ENCODE measurements at places on chromosomes 3 and 15.

- no peak for DNase-seq
Observed at GRCh38 chr3:22542311-22542710, 660.8 kb upstream of the UBE2E2 start.

DNA sequence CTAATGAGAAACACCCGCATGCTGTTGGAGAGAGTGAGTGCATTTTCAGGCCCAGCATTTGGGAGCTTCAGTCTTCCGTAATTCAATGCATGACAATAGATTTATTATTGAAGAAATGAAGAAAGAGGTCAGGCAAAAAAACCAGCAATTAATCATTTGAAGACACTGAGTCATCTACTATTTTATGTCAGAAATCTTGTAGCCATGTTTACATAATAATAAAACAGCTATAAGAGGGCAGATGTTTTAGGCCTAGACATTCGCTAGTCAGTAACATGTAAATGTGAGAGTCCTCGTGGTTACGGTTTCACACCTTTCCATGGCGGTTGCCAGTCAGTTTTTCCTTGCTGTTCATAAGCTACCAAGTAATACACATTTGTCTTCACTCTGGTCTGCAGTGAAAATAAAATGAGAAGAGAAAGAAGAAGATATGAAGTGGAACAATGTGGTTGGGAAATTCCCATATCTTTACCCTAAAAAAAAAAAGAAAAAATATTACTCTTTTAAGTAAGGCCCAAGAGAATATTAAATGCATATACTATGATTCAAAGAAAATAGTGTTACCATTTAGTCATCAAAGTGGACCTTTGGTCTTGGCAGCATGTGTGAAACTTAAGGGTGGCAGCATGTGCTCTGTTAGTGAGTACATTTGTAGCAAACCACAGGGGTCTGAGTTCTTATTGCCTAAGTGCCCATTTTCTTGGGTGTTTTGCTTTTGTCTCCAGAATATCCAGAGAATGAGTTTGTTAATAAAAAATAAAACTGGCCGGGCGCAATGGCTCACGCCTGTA, 140.5 kb upstream of the TBL1XR1 start:
- DNase-seq, result no peak

- no peak for DNase-seq
Observed at GRCh38 chr3:57066471-57066870, 6.0 kb downstream of the SPATA12 start.

DNA sequence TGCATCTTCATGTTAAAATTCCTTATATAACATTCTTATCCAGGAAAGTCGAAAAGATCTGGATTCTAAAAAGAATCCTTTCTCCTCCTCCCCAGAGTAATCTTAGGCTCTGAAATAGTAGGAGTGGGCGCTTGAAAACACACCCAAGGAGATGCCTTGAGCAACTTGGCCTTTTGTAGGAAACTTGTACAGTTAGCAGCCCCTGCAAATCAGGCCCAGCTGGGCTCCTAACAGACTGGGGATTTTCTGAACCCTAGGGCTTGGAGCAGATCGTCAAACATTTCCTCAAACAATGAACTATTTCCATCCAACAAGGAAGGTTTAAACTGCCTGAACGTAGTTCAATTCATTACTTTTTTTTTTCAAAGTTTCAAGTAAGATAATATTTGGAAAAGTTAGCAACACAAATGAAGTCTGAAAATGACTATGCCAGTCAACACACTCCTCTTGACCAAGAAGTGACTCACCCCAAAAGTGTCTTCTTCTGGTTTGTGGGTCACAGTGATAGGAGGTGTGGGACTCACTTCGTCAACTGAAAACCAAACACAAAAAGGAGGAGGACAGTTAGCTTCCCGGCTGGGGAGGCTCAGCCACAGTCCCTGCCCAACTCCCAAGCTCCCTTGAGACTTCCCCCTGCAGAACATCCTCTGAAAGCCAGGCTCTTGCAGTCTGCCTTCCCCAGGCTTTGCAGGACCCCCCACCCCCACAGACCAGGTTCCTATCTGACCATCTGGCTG, 129.7 kb downstream of the NTRK3 start:
- DNase-seq, result no peak

- DNase-seq, result no peak
Observed at GRCh38 chr15:100394736-100395440, 53.1 kb upstream of the ADAMTS17 start.

DNA sequence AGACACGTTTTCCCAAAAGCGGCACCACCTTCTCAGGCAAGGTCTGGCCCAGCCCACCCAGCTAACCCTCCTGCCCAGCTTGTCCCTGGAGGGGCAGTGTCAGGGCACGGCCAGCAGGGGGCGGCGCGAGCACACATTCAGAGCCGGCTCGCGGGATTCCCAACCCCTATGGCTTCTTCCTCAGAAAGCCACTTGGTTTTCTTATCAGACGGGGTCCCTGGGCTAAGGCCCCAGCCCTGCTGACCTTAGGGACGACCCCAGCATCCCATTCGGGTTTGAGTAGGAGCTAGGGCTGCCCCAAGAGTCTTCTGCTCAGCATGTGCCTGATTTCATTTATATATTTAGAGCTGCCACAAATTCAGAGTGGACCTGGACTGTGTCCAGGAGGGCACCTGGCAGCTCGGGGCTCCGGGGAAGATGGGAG, 14.5 kb downstream of the RLBP1 start:
- DNase-seq, result peak; percentile 52

DNA sequence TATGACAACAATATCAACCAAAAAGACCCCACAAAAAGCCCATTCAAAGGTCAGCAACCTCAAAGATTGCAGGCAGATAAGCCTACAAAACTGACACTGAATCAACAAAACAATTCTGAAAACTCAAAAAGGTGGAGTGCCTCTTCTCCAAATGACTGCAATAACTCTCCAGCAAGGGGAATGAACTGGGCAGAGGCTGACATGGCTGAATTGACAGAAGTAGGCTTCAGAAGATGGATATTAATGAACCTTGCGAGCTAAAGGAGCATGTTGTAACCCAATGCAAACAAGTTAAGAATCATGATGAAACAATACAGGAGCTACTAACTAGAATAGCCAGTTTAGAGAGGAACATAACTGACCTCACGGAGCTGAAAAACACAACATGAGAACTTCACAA, 20.4 kb upstream of the SLC25A38 start:
- no peak for DNase-seq

GRCh38 chr3:98980915-98981596, 79.6 kb upstream of the DCBLD2 start:
- DNase-seq, result no peak

- no peak for DNase-seq
Observed at GRCh38 chr3:175274056-175274455, 414.9 kb downstream of the NAALADL2 start.

DNA sequence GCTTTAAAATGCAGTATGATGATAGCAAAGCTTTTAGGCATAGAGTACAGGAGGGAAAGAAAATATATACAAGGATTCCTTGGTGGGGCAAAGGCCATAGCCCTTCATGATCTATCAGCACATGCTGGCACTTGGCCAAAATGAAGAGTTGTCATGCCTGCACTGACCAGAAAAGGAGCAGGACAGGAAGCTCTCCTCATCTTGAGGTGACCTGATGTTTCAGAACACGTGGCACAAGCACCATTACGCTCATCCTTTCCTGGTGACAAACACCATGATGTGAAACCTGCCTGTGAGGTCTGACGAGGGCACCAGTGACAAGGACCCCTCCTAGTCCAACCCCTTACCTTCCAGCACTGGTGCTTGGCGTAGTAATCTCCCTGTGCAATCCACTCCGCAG, 77.9 kb upstream of the DCLK3 start:
- no peak for DNase-seq

- DNase-seq, result no peak
Observed at GRCh38 chr3:33858131-33858530, 59.7 kb downstream of the PDCD6IP start.

DNA sequence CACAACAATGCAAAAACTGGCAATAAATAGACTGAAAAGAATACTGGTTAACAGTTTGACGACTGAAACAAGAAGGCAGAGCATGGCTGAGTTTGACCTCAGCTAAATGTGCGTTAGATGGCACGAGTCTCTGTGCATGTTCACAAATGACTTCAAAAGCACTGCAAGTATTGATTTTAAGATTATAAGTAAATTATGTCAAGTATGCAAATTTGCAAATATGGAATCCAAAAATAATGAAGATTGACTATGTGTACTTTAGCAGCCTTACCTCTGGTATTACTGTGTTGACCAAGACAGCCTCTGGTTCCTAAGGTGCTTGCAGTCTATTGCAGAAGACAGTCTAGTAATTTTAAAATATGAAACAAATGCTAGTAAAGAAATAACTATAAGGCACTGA, 2.6 kb upstream of the EIF5A2 start:
- no peak for DNase-seq

DNA sequence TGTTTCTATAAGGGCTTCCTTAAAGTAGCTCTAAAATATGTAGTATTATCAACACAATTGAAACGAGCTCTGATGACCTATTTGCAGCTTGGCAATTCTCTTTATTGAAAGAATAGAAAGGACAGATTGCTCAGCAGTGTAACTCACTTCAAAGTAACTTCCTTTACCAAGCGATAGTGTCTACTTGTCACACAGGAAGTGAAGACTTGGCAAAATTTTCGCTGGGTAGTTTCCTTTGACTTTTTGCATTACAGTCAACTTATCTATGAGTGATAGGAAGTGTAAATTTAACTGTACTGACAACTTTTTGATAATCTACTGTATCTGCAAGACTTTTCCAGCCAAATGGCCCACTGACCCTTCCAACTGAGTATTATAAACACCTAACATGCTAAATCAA, 22.8 kb downstream of the SLC9A9 start:
- DNase-seq, result no peak

DNA sequence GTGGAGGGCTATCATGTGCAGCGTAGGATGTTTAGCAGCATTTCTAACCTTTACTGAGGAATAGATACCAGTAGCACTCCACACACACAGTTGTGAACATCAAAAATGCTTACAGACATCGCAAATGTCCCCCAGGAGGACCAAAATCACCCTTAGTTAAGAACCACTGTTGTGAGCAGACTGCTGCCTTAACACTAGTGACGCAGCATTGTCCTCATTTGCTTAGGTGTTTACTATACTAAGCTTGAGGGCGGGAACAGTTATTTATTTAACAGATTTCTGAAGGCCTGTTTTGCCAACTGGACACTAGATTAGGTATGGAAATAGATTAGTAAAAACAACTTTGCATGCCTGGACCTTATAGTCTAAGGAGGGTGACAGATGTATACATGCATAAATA, 2.3 kb downstream of the PPP2R3A start:
- DNase-seq, result no peak
